T-helper 17 cell (primary cell): ENCODE measurements at places on chromosomes 6 and 20.
A peak's percentile ranks its signal among the peaks of the same experiment; 100 is the strongest.

DNA sequence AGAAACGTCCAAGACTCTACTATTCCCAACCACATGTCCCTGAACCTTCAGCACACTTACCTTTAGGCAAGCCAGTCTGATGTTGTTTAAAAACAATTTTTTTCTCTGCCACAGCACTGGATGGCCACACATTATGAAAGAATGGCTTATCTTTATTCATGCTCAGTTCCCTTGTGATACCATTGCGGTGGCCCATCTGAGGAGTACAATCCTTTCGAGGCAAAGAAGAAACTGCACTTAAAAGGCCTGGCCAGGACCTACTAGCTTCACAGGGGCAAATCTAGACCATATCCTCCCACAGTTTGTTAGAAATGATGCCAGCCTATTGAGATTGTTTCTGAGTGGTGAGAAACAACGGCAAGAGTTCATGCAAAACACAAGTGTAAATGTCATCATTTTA lies 88.4 kb upstream of the PLEKHG1 start:
- peaks cover 10% of the 10 kb centered on the region for H3K27me3 ChIP-seq
- DNase-seq = no peak
- H3K36me3 ChIP-seq = no peaks in the 10 kb centered on the region
- H3K4me1 ChIP-seq = peaks cover 2% of the 10 kb centered on the region

DNA sequence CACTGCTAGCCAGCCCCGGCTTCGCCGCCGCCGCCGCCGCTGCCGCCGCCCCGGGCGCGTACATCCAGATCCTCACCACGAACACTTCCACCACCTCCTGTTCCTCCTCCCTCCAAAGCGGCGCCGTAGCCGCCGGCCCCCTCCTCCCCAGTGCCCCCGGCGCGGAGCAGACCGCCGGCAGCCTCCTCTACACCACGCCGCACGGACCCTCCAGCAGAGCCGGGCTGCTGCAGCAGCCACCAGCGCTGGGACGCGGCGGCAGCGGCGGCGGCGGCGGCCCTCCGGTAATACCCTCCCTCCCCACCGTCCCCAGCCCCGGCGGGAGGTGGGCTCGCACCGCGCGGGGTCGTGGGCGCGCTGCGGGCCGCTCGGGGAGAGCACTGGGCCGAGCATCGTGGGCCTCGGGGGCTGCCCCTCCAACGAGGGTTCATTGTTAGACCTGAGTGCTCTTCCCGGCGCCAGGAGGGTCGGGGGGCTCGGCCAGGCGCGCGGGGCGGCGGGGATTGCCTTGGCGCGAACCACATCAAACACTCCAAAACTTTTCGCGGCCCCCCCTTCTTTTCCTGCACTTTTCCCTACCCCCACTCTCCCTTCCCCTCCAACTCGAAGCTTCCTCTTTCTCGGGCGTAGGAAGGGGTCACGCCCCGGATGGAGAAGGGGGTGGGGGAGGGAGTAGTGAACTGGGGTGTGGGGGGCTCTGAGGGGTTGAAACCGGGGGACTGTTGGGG lies 827 bp downstream of the E2F3 start:
- peak overlapping the region; percentile 96 for H3K27ac ChIP-seq
- H3K4me3 ChIP-seq = peak overlapping the region; percentile 95
- peaks cover 32% of the 10 kb centered on the region for H3K4me1 ChIP-seq
- DNase-seq = peak; percentile 18

GRCh38 chr6:82182756-82183155 lies 64.8 kb downstream of the IBTK start:
- H3K27me3 ChIP-seq = no peaks in the 10 kb centered on the region
- no peak overlapping the region for H3K4me3 ChIP-seq
- no peak for DNase-seq

GRCh38 chr6:31243508-31243907 lies 28.4 kb downstream of the HLA-C start:
- H3K36me3 ChIP-seq = peaks cover 4% of the 10 kb centered on the region
- peak overlapping the region; percentile 49 for H3K27ac ChIP-seq
- no peaks in the 10 kb centered on the region for H3K27me3 ChIP-seq
- peaks cover 4% of the 10 kb centered on the region for H3K4me1 ChIP-seq
- DNase-seq = no peak

DNA sequence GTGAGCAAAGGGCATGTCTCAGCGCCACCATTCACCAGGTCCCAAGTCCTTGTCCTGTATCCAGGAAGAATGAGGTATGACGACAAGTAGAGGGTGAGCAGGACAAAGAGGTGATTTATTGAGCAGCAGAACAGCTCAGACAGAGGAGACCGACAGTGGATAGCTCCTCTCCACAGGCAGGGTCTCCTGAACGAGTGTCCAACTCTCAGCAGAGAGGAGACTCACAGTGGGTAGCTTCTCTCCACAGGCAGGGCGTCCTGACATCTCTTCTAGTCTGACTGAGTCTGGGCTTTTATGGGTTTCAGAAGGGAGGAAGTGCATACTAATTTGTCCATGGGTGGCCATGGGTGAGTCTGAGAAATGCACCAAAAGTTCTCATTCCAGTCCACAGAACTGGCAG lies 204.7 kb downstream of the ANKRD60 start:
- peaks cover 38% of the 10 kb centered on the region for H3K27me3 ChIP-seq
- no peaks in the 10 kb centered on the region for H3K4me1 ChIP-seq
- no peak overlapping the region for H3K27ac ChIP-seq
- no peaks in the 10 kb centered on the region for H3K36me3 ChIP-seq
